ENCODE measurements at places on chromosomes 11 and 22. TPM values are rescaled to one million over a fixed set of nuclear protein-coding genes. Genes with fewer than 3 reads are reported as not detected.

- DNase-seq: no peak
These were observed 587 bp downstream of the MYRF start for GRCh38 chr11:61752925-61753521.

DNA sequence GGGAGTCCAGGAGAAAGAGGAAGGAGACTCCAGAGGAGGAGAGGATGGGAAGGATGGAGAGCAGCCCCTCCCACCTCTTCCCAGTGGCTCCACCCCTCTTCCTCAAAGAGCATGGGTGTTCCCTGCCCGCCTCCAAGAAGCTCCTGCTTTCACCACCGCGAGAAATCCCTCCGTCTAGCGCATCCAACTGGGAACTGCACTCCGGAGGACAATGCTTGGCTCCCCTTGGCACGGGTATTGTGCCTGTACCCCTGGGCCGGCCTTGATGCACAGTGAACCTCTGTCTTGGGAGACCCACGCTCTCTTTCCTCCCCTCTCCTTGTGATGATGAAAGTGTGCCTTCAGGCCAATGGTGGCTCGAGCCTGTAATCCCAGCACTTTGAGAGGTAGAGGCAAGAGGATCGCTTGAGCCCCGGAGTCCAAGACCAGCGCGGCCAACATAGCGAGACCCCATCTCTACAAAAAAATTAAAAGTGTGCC is 14.9 kb upstream of the ADA2 start:
- DNase-seq: no peak

DNA sequence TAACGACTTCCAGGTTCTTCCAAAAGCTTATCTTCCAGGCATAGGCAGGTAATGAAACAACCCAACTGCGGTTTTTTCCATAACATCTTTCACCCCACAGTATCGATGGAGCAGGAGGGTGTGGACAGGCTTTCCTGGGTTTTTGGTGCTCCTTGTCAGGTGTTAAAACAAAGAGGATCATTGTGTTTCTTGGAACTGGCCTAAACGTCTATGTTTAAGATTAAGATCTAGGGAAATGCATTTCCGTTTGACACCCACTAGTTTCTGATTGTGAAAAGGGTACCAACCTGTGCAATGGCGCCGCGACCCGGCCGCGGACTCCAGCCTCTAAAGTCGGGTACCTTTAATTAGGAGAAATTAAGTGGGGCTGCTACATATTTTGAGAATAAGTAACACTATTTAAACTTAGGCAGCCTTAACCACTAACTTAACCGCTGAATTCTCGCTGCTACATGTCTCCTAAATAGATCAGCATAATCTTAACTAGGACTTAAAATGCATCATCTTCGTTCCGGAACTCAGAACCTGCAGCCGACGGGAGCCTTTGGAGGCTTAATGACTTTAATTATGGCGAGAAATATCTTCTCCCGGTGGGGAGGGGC is 31.5 kb downstream of the C22orf31 start:
- no peak for DNase-seq

DNA sequence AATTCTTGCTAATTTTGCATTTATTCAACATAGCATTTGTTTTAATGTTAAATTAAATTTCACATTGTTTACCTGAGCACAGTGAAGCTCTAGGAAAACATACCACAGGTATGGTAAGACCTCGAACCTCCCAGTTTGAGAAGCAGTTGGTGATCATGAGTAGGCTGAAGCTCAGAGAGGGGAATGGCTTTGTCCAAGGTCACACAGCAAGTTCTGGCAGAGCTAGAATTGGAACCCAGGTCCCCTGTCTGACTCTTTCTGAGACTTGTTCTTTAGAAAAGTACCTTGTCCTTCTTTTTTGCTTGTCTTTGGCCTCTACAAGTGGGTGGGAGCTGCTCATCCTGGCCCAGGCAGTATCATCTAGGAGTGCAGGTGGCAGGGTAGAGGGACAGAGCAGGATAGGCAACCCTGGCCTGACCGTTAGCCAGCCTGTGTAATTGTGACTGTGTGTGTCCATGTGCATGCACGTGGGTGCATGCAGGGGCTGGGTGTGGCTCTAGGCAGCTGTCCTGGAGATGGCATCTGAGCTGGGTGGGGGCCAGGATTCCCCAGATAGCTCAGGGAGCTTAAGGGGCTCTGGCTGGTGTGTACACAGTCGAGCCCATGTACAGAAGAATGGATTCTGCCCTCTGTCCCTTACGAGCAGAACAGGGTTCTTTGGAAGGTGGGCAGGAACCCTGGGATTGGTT is 21.6 kb downstream of the PHLDB1 start:
- no peak for DNase-seq

DNA sequence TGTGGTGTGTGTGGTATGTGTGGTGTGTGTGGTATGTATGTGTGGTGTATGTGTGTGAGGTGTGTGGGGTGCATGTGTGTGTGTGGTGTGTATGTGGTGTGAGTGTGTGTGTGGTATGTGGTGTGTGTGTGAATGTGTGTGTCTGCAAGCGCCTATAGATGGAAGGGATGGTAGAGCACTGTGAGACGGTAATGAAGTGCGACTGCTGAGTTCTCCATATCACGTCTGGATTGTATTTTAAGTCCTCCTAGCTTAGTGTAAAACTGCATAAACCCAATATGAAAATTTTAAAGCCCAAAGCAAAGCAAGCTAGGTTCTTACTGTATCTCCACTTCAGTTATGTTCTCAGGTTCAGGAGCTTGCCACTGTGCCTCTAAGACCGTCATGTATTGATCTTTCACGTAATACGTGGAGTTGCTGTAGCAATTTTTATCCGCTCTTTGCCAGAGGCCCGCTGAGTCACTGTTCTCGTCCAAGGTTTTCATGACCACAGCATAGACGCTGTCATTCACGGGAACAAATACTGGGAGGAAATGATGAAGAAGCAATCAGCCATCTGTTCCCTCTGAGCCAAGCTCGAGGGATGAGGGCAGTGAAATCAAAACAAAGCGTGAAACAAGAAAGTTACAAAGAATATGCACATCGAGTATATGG is 5.5 kb downstream of the PLET1 start:
- DNase-seq: peak; percentile 80

GRCh38 chr11:73201249-73201648 is 16.8 kb upstream of the P2RY2 start:
- no peak for DNase-seq

DNA sequence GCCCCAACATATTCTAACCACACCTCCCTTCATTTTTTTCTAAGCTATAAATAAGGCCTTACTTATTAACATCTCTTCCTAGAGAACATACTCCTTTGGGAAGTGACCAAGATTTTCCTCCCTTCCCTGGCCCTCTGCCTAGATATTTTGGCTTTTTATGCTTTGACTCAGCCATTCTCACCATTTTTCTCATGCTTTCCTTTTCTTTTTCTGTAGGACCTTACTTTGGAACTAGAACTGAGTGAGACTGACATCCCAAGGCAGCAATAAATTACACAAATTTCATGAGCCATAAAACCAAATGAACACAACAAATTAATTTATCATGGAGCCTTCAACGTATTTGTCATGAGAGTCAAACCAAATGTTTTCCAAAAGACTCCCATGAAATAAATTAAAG is 142.7 kb upstream of the CTSC start:
- DNase-seq: no peak

DNA sequence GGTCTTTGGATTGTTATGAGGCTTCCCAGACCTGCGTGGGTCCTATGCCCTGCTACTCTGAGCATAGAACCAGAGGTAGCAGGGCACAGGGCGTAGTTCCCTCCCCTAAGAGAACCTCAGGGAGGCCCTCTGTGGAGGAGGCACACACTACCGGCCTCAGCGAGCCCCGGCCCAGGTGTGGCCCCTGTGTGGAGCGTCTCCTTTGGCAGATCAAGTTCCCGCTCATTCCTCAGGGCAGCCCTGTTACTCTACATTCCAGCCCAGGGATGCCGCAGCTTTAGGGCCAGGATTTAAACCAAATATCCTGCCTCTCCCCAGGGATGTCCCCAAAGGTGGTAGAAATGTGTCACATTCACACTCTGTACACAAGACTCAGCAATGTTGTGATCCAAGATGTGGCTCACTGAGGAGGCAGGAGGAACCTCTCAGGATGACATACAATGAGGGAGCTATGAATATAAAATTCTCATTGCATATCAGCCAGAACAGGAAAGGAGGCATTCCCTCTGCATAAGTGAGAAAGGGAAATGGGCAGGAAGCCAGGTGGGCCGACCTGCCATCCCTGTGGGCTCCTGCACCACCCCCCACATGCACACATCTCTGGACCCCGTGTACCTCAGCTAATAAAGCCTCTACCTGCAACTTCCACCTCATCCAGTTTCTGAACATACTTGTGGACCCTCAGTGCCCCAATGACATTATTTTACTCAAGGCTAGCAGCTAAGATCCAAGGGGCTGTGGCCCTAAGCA is 131.9 kb upstream of the TEAD1 start:
- no peak for DNase-seq

Gene APLNR
- polyA plus RNA-seq: 47.9 TPM

- no peak for DNase-seq
These were observed 90.4 kb downstream of the ABTB2 start for GRCh38 chr11:34267417-34267816.

DNA sequence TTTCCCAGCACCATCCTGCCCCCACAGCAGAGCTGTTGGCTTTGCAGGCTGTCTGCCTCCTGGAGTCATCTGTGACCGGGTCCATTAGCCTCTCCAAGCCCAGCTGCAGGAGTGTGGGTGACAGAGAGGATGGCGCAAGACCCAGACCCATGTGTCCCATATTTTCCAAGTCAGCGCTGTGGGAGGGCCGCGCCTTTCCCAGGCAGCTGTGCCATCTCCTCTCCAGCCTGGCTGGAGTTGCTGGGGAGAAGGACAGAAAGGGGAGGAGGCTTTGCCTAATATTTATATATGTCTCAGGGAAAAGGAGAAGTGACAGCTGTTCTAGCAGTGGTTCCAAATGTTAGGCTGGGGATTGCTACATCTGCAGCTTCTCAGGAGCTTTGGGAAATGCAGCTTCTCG is 15.7 kb downstream of the DTX4 start:
- DNase-seq: no peak

All from brain (organoid and tissue), 16 donors.